Upper lobe of left lung (tissue), 6 donors: ENCODE measurements at places on chromosomes 3 and 15. TPM values are rescaled to one million over a fixed set of nuclear protein-coding genes. Genes with fewer than 3 reads are reported as not detected.

DNA sequence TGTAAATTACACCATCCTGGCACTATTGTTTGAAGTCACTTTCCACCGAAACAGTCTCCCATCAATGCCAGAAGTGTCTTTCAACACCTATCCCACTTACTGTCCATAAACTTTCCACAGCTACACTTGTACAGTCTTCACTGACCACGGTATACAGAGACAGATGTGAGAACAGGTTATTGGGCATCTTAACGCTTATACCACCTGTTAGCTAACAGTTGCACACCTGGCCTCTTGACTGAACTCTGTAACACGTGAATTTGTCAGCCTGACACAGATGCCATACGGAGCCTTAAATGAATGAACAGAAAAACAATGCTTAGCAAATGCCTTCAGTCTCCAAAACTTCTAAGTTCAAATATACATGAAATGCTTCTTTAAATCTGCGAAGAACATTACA is 440.5 kb downstream of the SHQ1 start:
- no peak overlapping the region for H3K4me3 ChIP-seq
- H3K4me1 ChIP-seq: peaks cover 78% of the 10 kb centered on the region
- DNase-seq: no peak
- no peaks in the 10 kb centered on the region for H3K36me3 ChIP-seq

DNA sequence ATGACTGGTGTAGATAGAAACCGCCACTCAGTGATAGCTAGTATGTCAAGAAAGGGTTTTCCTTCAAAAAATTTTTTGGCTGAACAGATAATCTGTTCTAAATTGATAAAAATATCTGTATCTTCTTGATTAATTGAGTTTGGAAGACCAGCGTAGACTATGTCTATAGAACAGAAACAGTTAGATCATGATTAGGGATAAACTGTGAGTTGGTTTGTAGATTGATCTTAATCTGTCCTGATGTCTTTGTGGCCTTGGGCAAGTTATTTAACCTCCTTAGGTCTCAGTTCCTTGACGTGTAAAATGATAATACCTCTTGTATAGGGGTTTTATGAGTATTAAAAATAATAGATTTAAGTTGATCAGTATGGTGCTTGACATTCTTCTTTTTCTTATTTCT is 4.7 kb downstream of the NFKBIZ start:
- no peak overlapping the region for H3K4me3 ChIP-seq
- H3K27ac ChIP-seq: peak overlapping the region; percentile 58
- no peak for DNase-seq
- H3K36me3 ChIP-seq: peaks cover 55% of the 10 kb centered on the region
- peaks cover 60% of the 10 kb centered on the region for H3K4me1 ChIP-seq
- H3K27me3 ChIP-seq: no peaks in the 10 kb centered on the region

DNA sequence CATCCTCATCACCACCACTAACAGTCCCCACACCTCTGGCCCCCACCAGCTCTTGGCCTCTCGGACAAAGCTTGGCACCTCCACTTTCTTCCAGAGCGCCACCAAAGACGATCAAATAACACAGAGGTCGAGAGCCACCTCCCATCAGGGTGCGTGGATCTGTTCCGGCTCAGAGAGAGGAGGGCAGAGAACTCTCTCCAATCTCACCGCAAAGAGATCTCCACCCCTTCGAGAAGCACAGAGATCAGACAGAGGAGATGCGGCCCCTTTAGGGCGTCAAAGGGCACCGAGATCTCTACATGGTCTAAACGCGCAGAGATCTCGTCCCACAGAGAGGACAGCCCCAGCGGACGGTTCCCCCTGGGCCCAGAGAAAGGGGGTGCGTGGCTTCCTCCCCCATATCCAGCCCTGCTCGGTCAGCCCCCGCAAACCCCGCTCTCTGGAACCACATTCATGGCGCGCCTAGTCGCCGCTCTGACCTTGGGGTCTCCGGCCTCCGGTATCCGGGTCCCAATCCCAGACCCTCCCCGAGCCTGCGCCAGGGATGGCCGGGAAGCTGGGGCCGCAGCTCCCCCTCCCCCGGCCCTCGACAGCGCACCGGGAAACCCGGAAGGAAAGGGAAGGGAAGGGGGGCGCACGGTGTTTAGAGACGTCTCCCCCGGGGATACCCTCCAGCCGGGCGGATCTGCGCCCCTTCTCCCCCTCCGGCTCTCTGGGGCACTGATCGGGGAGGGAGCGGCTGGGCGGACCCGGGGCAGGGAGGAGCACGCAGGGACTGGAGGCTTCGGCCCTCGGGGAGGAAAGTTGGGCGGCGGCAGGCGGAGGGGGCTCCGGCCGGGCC is 608 bp downstream of the SCN5A start:
- H3K36me3 ChIP-seq: no peaks in the 10 kb centered on the region
- H3K4me1 ChIP-seq: peaks cover 14% of the 10 kb centered on the region
- no peak overlapping the region for H3K27ac ChIP-seq
- DNase-seq: no peak
- peak overlapping the region; percentile 14 for H3K4me3 ChIP-seq

DNA sequence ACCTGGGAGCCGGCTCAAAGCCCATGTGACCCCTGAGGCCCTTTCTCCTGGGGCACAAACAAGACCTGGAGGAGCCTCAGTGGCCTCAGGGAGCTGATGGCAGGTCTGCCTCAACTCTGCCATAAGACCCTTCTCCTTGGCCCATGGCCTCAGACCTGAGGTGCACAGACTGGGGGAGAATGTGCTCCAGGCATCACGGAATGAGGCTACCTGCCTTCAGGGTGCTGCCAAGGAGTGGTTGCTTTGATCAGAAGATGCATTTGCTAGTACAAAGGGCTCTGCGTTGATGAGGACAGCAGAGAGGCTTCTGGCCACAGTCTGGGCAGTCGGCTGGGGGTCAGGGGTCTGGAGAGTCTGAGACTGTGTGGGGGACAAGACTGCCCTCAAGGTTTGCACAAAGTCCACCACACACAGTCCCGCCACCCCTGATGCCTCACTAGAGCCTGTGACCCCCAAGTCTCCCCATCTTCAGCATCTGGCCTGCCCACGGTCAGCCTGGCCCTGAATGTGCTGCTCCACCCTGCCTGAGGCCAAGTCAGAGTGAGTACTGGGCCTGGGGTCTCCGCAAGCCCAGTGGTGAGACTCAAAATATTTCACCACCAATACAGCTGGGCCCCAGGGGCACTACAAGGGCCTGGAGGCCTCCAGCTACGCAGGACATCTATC is 26.6 kb downstream of the ALDH1L1 start:
- H3K4me1 ChIP-seq: no peaks in the 10 kb centered on the region
- H3K36me3 ChIP-seq: no peaks in the 10 kb centered on the region
- no peaks in the 10 kb centered on the region for H3K27me3 ChIP-seq
- DNase-seq: peak; percentile 20
- H3K4me3 ChIP-seq: no peak overlapping the region

DNA sequence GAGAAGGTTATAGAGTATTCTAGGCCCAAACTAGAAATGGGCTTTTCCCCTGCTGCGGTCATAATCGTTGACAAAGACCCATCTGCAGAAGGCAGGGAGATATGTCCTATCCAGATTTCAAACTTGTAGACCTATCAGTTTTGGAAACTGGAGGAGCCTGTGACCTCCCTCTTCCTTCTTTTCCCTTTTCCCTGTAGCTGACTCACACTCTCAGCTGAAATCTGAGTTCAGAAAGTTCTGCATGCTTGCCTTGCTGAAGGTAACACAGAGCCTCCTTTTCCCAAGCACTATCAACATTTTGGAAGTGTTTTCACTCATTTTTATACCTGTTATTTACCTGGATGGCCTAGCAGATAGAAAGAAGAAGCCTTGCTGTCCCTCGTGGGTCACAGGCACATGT is 59.1 kb upstream of the PSMD6 start:
- no peaks in the 10 kb centered on the region for H3K4me1 ChIP-seq
- H3K27ac ChIP-seq: no peak overlapping the region
- H3K4me3 ChIP-seq: no peak overlapping the region
- H3K36me3 ChIP-seq: no peaks in the 10 kb centered on the region
- no peaks in the 10 kb centered on the region for H3K27me3 ChIP-seq

DNA sequence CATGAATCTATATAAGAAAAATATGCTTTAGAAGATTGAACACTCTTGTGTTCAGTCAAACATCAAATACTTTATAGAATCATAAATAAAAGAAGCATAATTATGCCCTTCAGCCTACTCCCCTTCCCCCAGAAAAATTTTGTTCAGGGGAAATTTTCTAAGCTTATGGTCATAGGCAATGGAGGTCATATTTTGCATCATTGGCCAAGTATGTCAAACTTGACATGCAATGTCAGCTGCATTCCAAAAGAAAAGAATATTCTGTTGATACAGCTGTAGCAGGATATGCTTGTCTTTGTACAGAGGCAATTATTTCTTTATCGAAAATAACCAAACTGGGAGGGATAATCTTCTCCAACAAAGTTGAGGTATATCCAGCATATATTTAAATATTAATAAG is 328.2 kb downstream of the ZIC1 start:
- no peak overlapping the region for H3K27ac ChIP-seq
- H3K4me3 ChIP-seq: no peak overlapping the region

- no peak for DNase-seq
- no peak overlapping the region for H3K4me3 ChIP-seq
- H3K36me3 ChIP-seq: no peaks in the 10 kb centered on the region
- H3K27ac ChIP-seq: no peak overlapping the region
- no peaks in the 10 kb centered on the region for H3K27me3 ChIP-seq
Observed at GRCh38 chr15:35755237-35755802, 209.4 kb upstream of the DPH6 start.

GRCh38 chr3:161576311-161576710 is 79.7 kb downstream of the OTOL1 start:
- H3K27me3 ChIP-seq: no peaks in the 10 kb centered on the region
- no peak overlapping the region for H3K4me3 ChIP-seq
- H3K36me3 ChIP-seq: no peaks in the 10 kb centered on the region
- no peak for DNase-seq

GRCh38 chr15:85607141-85607806 is 187.5 kb downstream of the KLHL25 start:
- DNase-seq: no peak
- H3K36me3 ChIP-seq: peaks cover 14% of the 10 kb centered on the region
- H3K4me1 ChIP-seq: peaks cover 25% of the 10 kb centered on the region
- no peak overlapping the region for H3K4me3 ChIP-seq

DNA sequence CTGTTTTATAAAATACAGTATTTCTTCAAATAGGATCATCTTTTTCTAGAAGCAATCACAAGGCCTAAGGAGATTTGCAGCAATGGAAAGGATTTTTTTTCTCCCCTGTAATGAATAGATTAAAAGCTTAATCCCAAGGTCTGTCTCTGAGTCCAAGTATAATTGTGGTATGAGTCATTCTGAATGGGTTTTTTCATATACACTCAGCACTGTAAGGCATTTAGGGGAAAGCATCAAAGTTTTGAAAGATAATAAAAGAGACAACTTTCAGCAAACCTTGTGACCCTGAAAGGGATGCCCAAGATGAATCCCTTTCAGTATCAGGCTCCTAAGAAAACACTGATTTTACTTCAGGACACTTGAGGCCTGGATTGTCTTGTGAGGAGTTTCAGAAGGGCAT is 23.3 kb upstream of the LARS2 start:
- no peak overlapping the region for H3K4me3 ChIP-seq
- no peak overlapping the region for H3K27ac ChIP-seq
- no peaks in the 10 kb centered on the region for H3K27me3 ChIP-seq

- H3K36me3 ChIP-seq: no peaks in the 10 kb centered on the region
- DNase-seq: no peak
- H3K27ac ChIP-seq: no peak overlapping the region
- H3K4me1 ChIP-seq: peaks cover 15% of the 10 kb centered on the region
Observed at GRCh38 chr15:100340721-100341238, 995 bp downstream of the ADAMTS17 start.

GRCh38 chr3:102715030-102715697 is 280.3 kb downstream of the ZPLD1 start:
- H3K4me1 ChIP-seq: no peaks in the 10 kb centered on the region
- no peaks in the 10 kb centered on the region for H3K27me3 ChIP-seq
- H3K36me3 ChIP-seq: no peaks in the 10 kb centered on the region
- no peak for DNase-seq
- no peak overlapping the region for H3K4me3 ChIP-seq

DNA sequence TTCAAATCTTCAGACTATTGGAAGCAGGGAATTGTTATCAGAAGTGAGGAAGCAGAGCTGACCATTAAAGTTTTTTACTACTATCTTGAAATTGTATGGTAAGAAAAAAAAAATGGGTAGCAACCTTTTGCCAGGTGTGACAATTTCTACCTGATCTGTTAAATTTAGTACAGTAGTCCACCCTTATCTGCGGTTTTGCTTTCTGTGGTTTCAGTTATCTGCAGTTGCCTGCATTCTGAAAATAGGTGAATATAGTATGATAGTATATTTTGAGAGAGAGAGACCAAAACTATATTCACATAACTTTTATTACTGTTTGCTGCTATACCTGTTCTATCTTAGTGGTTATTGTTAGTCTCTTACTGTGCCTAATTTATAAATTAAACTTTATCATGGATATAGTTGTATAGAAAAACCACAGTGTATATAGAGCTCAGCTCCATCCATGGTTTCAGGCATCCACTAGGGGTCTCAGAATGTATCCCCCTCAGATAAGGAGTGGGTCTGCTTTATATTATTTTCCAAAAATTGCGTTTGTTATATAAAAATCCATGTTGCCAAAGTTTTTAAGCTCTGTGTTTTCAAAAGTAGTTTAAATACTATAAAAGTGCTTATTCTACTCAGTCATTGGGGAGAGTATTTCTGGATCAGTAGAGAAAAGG is 69.9 kb downstream of the PTPRG start:
- DNase-seq: no peak
- no peaks in the 10 kb centered on the region for H3K36me3 ChIP-seq
- H3K27ac ChIP-seq: no peak overlapping the region
- no peaks in the 10 kb centered on the region for H3K27me3 ChIP-seq
- peaks cover 16% of the 10 kb centered on the region for H3K4me1 ChIP-seq
- H3K4me3 ChIP-seq: no peak overlapping the region

DNA sequence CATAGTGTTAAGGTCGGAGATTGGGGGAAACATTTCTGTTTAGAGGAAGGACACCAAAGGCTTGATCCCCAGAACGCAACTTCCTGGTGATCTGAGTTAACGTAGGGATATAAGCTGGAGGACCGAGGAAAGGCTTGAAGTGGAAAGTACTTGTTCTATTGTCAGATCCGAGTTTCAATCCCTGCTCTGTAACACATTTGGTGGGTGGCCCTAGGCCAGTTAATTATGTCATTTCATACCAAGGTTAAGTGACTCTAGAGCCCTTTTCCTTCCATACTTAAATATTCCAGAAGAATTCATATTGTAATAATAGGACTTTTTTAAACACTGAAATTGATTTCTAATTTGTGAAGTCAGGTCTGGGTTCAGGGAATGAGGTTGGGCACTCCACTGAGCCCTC is 80.9 kb downstream of the RPLP1 start:
- no peak for DNase-seq
- H3K27me3 ChIP-seq: no peaks in the 10 kb centered on the region
- H3K4me3 ChIP-seq: no peak overlapping the region

Gene CCDC39
- 1.2 TPM for total RNA-seq

Gene HIGD2B
- not detected for total RNA-seq

Gene CLDN11
- total RNA-seq: 6.0 TPM

Gene SEC22A
- total RNA-seq: 22.5 TPM

Gene CLDN16
- total RNA-seq: 0.20 TPM

Gene ASTE1
- 5.6 TPM for total RNA-seq

Gene RPL14
- 1,633 TPM for total RNA-seq

Gene IL17RE
- 20.7 TPM for total RNA-seq

Gene MUSTN1
- total RNA-seq: 62.9 TPM

Gene TYRO3
- total RNA-seq: 2.1 TPM

Gene SPSB4
- total RNA-seq: 1.1 TPM

Gene ALPK3
- total RNA-seq: 7.9 TPM

Gene SCG5
- total RNA-seq: 0.97 TPM

Gene PPP2R3A
- total RNA-seq: 5.5 TPM

Gene TFDP2
- total RNA-seq: 25.1 TPM

Gene TBC1D23
- total RNA-seq: 26.8 TPM
